ENCODE measurements at places on chromosomes 3 and 15. TPM values are rescaled to one million over a fixed set of nuclear protein-coding genes. Genes with fewer than 3 reads are reported as not detected.

Gene ABHD14A
- 6.9 TPM for polyA plus RNA-seq

Gene RPUSD2
- 4.3 TPM for polyA plus RNA-seq

Gene FOXL2
- not detected for polyA plus RNA-seq

GRCh38 chr15:60219866-60220265 lies 177.9 kb downstream of the ANXA2 start:
- no peak for DNase-seq
- H3K27ac ChIP-seq, result no peak overlapping the region
- H3K4me3 ChIP-seq, result no peak overlapping the region

Gene ERICH6
- polyA plus RNA-seq, result not detected

Gene TRAIP
- 0.68 TPM for polyA plus RNA-seq

GRCh38 chr3:188407158-188407880 lies 253.4 kb downstream of the LPP start:
- no peak overlapping the region for H3K27ac ChIP-seq
- no peak for DNase-seq
- H3K4me3 ChIP-seq, result no peak overlapping the region
- no peaks in the 10 kb centered on the region for H3K27me3 ChIP-seq
- peaks cover 22% of the 10 kb centered on the region for H3K36me3 ChIP-seq

GRCh38 chr3:101970212-101970611 lies 120.9 kb downstream of the NFKBIZ start:
- DNase-seq, result no peak
- H3K27me3 ChIP-seq, result no peaks in the 10 kb centered on the region
- no peak overlapping the region for H3K4me3 ChIP-seq

Gene HIGD2B
- not detected for polyA plus RNA-seq

- DNase-seq, result no peak
- no peaks in the 10 kb centered on the region for H3K4me1 ChIP-seq
- no peak overlapping the region for H3K4me3 ChIP-seq
- H3K27ac ChIP-seq, result no peak overlapping the region
- no peaks in the 10 kb centered on the region for H3K36me3 ChIP-seq
- H3K27me3 ChIP-seq, result no peaks in the 10 kb centered on the region
Observed at GRCh38 chr3:12782172-12782815, 14.2 kb upstream of the CAND2 start.

Gene ROBO2
- polyA plus RNA-seq, result not detected

GRCh38 chr3:14827776-14828175 lies 9.0 kb downstream of the FGD5 start:
- H3K36me3 ChIP-seq, result no peaks in the 10 kb centered on the region
- H3K4me1 ChIP-seq, result peaks cover 15% of the 10 kb centered on the region
- H3K27me3 ChIP-seq, result no peaks in the 10 kb centered on the region
- H3K4me3 ChIP-seq, result no peak overlapping the region
- DNase-seq, result no peak

DNA sequence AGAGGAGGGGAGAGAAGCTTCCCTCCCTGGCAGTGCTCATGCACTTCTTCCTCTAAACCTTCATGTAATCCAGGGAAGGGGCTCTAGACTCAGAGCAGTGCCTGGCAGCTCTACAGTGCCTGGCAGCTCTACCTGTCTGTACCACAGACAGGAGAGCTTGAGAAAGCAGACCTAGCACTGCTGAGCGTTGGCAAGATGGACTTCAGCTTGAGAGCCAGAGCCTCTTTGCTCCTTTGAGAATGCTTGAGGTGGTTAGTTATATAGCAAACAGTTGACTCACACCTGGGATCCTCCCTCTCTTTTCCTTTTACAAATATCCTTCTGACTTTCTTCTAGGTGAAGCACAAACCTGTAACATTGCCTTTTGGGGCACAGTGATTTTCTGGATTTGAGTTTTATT lies 20.9 kb downstream of the FBXO22 start:
- no peak for DNase-seq
- H3K4me3 ChIP-seq, result no peak overlapping the region
- H3K4me1 ChIP-seq, result no peaks in the 10 kb centered on the region
- H3K27ac ChIP-seq, result no peak overlapping the region
- no peaks in the 10 kb centered on the region for H3K27me3 ChIP-seq
- peaks cover 75% of the 10 kb centered on the region for H3K36me3 ChIP-seq

Gene CPNE9
- not detected for polyA plus RNA-seq

Gene EFCC1
- polyA plus RNA-seq, result 0.11 TPM

DNA sequence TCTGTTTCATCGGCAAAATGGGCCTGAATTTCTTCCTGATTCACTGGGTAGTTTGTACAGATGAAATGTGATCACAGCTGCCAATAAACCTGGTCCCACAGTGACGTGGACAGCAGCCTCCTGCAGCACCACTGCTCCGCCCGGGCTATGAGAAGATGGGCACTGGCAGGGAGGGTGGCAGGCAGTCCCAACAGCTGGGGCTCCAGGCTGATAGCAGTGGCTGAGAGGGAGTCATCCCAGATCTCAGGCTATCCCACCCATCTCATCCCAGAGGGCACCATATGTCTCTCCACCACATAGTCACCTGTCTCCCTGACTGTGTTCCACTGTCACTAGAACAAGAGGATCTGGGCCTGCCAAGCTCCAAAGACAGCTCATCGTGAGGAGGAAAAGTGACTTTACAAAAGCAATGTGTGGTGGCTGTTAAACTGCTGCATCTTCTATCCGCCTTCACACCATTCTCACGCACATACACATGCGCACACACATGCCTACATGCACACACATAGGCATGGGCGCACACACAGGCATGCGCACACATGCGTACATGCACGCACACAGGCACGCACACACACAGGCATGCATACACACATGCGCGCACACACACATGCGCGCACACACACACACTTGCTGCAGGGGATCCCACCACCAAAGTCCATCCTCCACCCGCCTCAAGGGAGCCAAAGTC lies 46.2 kb downstream of the RGMA start:
- H3K36me3 ChIP-seq, result no peaks in the 10 kb centered on the region
- peaks cover 49% of the 10 kb centered on the region for H3K4me1 ChIP-seq
- no peaks in the 10 kb centered on the region for H3K27me3 ChIP-seq
- H3K27ac ChIP-seq, result no peak overlapping the region
- no peak for DNase-seq
- no peak overlapping the region for H3K4me3 ChIP-seq

Measured in CD14-positive monocyte (primary cell).